ENCODE measurements at places on chromosomes 2 and 18. TPM values are rescaled to one million over a fixed set of nuclear protein-coding genes. Genes with fewer than 3 reads are reported as not detected.

Gene SP5
- total RNA-seq: not detected

Gene MAL
- total RNA-seq: 0.27 TPM

Gene SH3RF3
- total RNA-seq: 0.61 TPM

Gene ZNF521
- not detected for total RNA-seq

Gene LHCGR
- total RNA-seq: not detected

Gene EN1
- total RNA-seq: 0.83 TPM

Gene ACKR3
- 7.7 TPM for total RNA-seq

Gene MC5R
- not detected for total RNA-seq

Gene NGEF
- total RNA-seq: 16.2 TPM

Gene ODC1
- total RNA-seq: 205 TPM

Gene FOSL2
- total RNA-seq: 79.9 TPM

Gene ASXL3
- not detected for total RNA-seq

Gene ACOXL
- total RNA-seq: not detected

Gene MERTK
- 3.1 TPM for total RNA-seq

Gene LRATD1
- total RNA-seq: 0.09 TPM

Gene CXCR2
- not detected for total RNA-seq

Gene ALPI
- not detected for total RNA-seq

Gene CNGA3
- total RNA-seq: 0.09 TPM
